ENCODE measurements at places on chromosomes 13 and 19.
A peak's percentile ranks its signal among the peaks of the same experiment; 100 is the strongest.

GRCh38 chr19:38405276-38405675 is 2.4 kb downstream of the FAM98C start:
- no peak for DNase-seq

GRCh38 chr19:45118106-45118505 is 25.1 kb downstream of the PPP1R37 start:
- DNase-seq = no peak

GRCh38 chr13:25946321-25946720 is 105.5 kb downstream of the SHISA2 start:
- DNase-seq = no peak

GRCh38 chr19:16116067-16116466 is 4.4 kb downstream of the RAB8A start:
- no peak for DNase-seq

DNA sequence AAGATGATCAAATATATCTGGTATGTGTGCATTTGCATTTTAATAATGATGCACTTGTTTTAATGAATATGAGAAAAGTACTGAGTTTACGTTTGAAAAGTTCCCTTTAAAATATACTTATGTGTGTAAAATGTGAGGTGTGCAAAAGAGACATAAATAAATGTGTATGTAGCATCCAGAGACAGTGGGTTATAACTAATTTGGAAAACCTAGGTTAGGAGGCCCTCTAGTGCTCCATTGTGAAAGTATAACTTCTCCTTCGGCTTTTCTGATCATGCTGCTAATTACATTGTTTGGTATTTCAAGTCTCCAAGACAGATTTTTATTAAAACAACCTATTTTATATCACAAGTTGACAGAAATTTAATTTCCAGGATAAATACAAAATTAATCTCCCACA is 30.1 kb downstream of the SCEL start:
- peak; percentile 3 for DNase-seq

- no peak for DNase-seq
Observed at GRCh38 chr13:113099142-113099541, 6.4 kb upstream of the F7 start.

DNA sequence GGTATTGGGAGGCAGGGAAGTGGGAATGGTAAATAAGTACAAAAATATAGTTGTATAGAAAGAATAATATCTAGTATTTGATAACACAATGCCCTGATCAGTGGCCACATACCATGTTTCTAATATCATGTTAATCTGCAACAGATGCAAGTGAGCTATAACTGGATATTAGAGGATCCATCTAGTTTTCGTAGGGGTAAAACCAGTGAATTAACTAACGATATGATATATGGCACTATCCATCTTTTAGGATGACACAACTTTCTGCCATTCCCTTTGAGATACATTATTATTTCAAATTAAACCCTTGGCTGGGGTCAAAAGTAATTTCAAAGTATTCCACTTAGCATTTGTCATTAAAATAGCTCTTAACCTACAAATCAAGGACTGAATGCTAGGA is 1686.2 kb downstream of the SLITRK1 start:
- DNase-seq = no peak

GRCh38 chr13:36057041-36057440 is 74.1 kb downstream of the DCLK1 start:
- DNase-seq = no peak

DNA sequence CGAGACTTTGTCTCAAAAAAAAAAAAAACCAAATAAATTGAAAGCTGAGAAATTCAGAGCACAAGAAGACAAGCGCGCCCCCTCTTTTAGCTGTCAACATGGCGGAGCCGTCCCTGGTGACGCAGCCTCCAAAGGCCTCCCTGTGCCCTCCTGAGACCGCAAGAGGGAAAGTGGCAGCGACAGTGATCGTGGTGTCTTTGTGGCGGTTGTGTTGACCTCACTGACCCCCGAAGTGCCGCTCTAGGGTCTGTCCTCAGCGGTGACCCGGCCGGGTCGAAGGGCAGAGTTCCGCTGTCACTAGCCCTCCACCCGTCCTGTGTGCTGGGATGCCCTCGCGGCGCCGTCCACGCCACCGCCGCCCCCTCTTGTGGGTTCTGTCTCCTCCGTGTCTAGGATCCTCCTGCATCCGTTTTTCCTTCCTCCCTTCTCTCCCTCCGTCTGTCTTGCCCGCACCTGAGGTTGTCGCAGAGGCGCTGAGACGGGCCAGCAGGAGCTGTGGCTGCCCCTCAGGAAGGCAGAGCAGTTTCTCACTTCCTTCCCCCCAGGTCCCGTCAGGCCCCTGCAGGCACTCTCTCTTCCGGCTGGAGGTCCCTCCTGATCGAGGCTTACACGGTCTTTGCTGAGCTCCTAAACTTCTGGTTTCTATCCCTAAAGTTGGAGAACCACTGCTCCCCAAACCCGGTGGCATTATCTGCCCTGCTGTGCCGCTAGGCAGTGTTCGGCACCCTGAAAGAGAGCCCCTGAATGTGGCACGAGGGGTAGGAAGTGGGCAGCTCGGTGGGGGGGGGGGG is 7.2 kb downstream of the UHRF1 start:
- peak; percentile 34 for DNase-seq
